HT1080 (cell line): ENCODE measurements at places on chromosomes 3 and 15. TPM values are rescaled to one million over a fixed set of nuclear protein-coding genes. Genes with fewer than 3 reads are reported as not detected.

GRCh38 chr3:147702509-147702908, 293.3 kb downstream of the ZIC1 start:
- DNase-seq, result no peak

DNA sequence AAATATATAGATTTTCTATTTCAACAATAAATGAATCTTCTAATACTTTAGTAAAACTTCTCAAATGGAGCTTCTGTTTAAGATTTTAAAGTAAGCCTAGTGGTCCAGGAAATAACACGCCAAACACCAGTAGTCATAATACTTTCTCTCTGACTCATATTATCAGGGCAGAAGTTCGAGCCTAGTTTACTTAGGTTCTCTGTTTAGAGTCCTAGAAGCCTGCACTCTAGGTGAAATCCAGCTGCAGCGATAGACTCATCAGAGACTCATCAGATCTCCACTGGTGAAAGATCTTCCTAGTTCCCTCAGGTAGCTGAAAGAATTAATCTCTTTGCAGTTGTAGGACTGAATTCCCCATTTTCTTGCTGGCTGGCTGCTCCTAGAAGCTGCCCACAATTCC, 552.5 kb upstream of the ROBO2 start:
- DNase-seq, result peak; percentile 68

GRCh38 chr15:71444032-71444810, 328.9 kb downstream of the THSD4 start:
- no peak for DNase-seq

DNA sequence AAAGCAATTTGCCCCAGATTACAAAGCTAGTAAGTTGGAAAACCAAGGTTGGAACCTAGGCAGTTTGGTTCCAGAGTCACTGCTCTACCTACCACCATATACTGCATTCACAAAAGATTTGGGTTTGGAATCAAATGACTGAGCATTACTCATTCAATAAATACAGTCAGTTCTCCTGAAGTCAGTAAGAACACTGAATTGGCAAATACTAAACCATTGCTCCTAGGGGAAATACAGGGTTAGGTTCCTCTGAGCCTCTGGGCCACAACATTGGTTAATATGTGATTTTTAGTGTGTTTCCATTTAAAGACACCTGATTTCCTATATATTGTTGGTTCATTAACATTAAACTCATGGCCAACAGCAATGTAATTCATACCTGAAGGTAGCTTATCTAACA, 2.1 kb upstream of the EIF5A2 start:
- peak; percentile 68 for DNase-seq

GRCh38 chr3:145471976-145472375, 689.0 kb downstream of the PLOD2 start:
- no peak for DNase-seq

DNA sequence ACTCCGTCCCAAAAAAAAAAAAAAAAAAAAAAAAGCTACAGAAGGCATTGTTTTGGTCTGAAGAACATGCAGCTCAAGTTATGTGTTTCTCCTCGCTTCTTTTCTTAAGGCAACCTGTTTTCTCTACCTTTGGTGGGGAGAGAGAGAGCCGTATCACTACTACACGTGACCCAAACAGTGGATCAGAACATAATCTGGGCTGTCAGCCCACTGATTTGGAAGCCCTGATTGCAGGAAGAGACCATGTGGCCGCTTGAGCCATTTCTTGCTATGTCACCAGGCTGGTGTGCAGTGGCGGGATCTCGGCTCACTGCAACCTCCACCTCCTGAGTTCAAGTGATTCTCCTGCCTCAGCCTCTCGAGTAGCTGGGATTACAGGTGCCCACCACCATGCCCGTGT, 69.8 kb downstream of the ABTB1 start:
- DNase-seq, result no peak

DNA sequence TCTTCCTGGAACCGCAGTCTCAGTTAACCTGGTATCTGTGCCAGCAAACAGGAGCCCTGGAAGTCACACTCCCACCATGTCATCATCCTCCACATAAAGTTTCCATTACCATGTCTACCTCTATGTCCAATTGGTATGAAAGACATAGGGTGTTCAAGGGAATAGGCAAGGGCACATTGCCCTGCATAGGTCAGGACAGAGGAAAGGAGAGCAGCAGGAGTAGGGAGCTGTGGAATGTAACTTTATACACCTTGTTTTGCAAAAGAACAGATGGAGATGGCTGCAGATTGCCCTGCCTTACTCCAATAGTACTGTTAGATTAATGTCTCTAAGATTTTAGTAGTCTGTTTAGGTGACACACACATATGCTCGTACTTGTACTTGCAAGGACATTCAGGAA, 1056.4 kb downstream of the NTRK3 start:
- DNase-seq, result no peak

GRCh38 chr3:138445236-138445635, 10.8 kb downstream of the ESYT3 start:
- DNase-seq, result no peak

DNA sequence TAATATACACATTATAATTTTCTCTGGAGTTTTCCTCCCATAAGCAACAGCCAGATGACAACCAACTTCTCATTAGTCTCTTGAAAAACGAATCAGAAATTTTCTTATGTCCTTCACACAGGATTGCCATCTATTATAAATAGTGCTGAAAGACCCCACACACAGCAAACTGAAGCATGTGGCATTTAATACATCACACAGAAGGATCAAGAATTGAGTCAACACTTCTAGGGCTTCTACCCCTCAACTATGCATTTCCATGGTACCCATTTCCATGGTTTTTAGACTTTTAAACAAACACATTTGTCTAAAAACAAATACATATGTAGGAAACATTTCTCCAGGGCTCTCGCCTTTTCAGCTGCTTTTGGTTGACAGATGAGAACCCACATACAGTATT, 282.1 kb downstream of the ZBTB20 start:
- no peak for DNase-seq

GRCh38 chr15:38085114-38085513, 150.7 kb downstream of the TMCO5A start:
- DNase-seq, result no peak

DNA sequence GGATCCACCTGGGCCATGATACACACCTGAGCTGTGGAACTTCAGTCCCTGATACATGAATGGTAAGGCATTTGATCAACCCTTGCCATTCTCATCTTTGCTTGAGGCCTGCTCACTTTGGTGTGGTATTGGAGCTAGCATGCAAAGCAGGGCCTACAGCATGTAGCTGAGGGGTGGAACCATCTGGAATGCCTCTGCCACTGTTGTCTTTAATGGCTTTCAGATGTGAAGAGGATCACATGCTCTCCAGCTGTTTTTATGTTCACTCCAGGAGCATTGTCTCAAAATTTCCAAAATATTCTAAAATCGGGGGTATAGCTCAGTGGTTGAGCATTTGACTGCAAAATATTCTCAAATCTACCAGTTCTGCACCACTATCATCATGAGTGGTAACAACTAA, 64.4 kb upstream of the PHLDB2 start:
- DNase-seq, result no peak

FAM81A gene
- total RNA-seq, result 4.1 and 5.0 TPM in 2 replicates

EPHB1 gene
- total RNA-seq, result 4.4 and 5.3 TPM in 2 replicates
